ENCODE measurements at places on chromosomes 5 and 9.

- DNase-seq = no peak
These were observed 69.7 kb upstream of the TAF11L2 start for GRCh38 chr5:17428176-17428800.

- DNase-seq = no peak
These were observed 122.8 kb downstream of the ENC1 start for GRCh38 chr5:74517700-74518099.

- no peak for DNase-seq
These were observed 50.0 kb downstream of the RAI14 start for GRCh38 chr5:34706084-34706483.

DNA sequence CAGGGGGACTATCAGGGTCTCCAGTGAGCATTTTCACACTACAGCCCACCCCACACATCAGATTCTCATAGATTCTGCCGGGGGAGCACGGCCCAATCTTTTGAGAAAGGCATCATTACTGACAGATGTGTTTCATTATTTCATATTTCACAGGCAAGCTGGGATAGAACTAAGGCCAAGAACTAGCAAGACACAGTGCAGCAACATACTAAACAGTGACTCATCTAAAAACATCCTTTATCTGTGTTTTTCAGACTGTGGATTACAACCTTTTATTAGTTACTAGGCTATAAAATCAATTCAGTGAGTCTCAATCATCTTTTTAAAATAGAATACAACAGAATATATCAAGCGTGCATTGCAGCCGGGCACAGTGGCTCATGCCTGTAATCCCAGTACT is 59.8 kb downstream of the CPLANE1 start:
- no peak for DNase-seq

- peak; percentile 71 for DNase-seq
These were observed at the start of gene PTGR1 for GRCh38 chr9:111599092-111599954. Gene PTGR1 (minus strand): TSS chr9:111599647. CDS start chr9:111597422, 2,225 bp downstream.

DNA sequence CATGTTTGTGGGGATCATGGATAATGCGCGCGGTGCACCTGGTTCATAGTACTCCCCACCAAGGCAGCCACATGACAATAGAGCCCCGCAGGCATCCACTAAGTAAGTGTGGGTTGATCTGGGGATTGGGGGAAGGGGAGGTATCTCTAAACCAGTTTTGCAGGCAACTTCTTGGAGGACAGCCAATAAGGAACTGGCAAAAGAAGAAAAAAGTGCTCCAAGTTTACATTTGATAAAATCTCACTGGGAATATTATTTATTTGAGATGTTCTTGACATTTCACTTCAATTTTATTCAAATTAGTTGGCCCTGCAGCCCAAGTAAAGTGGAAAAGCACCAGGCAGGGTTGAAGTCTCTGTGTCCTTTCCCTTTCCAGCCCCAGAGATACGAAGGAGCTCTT is 8.5 kb downstream of the FBP1 start:
- DNase-seq = peak; percentile 84

GRCh38 chr5:136656811-136657210 is 291.5 kb upstream of the TRPC7 start:
- peak; percentile 80 for DNase-seq

Data from PC-9 (cell line).